Stimulated activated CD4-positive, alpha-beta T cell treated with anti-CD3 and anti-CD28 coated beads, Interleukin-15, amount 100 ng/mL, for 48 hours (primary cell): ENCODE measurements at places on chromosomes 7 and 10.
A peak's percentile ranks its signal among the peaks of the same experiment; 100 is the strongest.

GRCh38 chr10:1643161-1643907, 94.0 kb downstream of the ADARB2 start:
- peak; percentile 7 for DNase-seq

DNA sequence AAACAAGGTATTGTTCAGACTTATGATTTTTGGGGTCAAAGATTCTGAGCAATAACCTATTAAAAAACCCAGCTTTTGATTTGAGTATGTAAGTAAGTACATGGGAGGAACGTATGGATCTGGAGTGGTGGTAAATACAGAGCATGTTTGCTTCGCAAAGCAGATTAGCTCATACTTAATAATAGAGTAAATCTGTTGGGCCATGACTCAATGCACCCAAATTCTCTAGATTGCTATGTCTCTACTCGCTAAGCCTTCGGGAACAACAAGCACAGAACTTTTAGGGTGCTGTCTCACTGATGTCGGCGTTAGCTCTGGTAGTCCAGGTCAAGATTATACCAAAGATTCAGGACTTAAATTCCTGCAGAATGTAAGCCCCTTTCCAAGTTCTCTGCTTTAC, 807 bp upstream of the MINPP1 start:
- DNase-seq: no peak

- no peak for DNase-seq
These were observed 46.2 kb upstream of the FEZF1 start for GRCh38 chr7:122350701-122351100.

DNA sequence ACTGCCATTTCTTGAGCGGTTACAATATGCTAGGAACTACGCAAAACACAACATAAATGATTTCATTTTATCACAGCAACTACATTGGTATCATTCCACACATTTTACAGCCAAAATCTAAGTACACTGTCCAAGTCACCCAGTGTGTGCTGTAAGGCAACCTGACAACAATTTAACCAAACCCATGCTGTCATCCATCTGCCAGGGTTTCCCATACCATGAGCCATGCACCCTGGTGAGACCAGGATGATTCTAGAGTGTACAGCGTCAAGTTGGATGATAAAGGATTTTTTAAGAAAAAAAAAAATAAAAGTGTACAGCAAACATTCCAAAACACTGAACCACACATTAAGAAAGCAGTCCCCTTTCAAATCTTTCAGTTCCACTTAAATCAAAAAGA, 52.9 kb downstream of the PIK3AP1 start:
- DNase-seq: no peak

GRCh38 chr10:54469587-54470323, 331.3 kb downstream of the PCDH15 start:
- DNase-seq: no peak

DNA sequence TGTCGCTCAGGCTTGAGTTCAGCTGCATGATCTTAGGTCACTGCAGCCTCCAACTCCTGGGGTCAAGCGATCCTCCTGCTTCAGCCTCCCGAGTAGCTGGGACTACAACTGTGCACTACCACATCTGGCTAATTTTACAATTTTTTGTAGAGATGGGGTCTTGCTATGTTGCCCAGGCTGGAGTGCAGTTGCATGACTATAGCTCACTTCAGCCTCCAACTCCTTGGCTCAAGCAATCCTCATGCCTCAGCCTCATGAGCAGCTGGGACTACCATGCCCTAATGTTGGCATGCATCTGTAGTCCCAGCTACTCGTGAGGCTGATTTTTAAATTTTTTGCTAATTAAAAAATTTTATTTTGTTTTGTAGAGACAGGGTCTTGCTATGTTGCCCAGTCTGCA, 101.9 kb upstream of the NPTX2 start:
- no peak for DNase-seq

- no peak for DNase-seq
These were observed 10.8 kb downstream of the CCNY start for GRCh38 chr10:35347121-35347562.

- DNase-seq: no peak
These were observed 757.6 kb downstream of the MAGI2 start for GRCh38 chr7:78695826-78696225.

- no peak for DNase-seq
These were observed 42.9 kb downstream of the CD36 start for GRCh38 chr7:80681272-80681885.

DNA sequence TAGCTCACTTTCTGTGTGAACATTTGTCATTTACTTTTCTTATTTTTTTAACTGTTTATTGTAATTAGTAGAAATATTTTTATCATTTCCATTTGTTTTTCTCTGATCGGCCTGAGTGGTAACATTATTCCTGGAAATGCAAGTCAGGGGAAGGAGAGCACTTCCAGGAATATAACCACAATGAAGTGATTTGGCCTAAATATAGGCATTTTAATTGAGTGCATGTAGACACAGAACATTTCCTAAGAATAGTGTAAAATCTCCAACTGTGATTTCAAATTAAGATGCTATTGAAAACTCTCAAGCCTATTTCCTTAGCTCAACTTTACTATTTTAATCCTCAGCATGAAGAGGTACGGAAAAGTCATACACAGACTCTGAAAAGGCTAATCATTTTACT, 86.5 kb upstream of the SKAP2 start:
- no peak for DNase-seq

DNA sequence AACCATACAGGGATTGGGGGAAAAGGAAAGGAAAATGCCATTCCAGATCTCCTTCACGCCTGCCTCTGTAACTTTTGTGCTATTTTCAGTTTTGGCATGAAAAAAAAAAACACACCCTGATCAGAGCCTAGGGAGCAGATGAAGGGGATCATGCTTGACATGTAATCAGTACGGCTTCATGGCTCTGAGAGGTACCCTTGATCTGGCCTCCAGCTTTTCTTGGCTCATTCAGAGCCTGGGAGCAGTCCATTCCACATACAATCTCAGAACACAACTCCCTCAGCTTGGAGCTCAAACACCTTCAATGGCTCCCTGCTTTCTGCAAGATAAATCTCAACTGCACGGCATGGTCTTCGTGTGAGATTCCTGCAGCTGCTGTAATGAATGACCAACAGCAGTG, 422.8 kb upstream of the ZMIZ1 start:
- no peak for DNase-seq

GRCh38 chr10:79442171-79443040, 3.0 kb downstream of the ZCCHC24 start:
- no peak for DNase-seq

GRCh38 chr10:43126759-43127424, 11.4 kb upstream of the CSGALNACT2 start:
- DNase-seq: no peak

GRCh38 chr10:7161484-7162250, 249.2 kb downstream of the SFMBT2 start:
- DNase-seq: no peak

DNA sequence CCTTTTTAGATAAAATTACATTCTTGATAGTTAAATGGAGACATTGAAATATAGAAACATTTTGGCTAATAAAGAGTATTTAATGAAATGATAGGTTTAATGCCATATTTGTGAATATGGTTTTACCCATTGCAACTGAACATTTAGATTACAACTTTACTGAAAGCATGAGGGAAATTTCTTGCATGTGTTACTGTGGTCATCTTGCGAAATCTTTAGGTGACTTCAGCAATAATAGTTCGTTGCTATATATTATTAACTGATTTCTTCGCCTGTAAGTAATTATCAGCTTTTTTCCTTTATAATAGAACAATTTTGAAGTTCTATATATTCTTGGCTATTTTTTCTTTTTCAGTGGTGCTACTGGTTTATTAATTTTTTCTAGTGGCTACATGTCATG, 83.2 kb downstream of the MLLT10 start:
- DNase-seq: no peak

DNA sequence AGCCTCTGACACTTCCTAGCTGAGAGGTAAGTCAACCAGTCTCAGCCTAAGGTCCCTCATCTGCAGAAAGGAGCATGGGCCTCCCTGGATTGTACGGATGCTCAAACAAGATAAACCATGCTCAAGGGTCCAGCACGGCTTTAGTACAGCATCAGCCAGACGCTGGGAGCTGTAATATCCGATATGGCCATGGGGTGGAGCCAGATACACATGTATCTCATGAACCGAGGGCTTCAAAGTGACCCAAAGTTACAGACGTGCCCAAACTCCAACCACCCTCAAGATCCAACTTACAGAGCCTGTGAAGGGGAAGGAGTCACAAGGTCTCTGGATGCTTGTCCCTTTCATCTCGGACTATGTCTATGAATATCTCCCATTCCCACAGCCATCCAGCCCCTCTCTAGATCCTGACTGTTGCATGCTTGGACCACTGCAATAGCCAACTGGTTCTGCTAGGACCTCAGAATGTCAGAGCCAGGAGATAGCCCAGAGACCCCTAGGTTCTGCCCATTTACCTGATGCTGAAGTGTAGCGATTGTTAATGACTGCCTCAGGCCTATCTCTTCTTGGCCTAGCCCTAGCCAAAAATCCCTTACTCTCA, 142.4 kb downstream of the SH3PXD2A start:
- peak; percentile 52 for DNase-seq

DNA sequence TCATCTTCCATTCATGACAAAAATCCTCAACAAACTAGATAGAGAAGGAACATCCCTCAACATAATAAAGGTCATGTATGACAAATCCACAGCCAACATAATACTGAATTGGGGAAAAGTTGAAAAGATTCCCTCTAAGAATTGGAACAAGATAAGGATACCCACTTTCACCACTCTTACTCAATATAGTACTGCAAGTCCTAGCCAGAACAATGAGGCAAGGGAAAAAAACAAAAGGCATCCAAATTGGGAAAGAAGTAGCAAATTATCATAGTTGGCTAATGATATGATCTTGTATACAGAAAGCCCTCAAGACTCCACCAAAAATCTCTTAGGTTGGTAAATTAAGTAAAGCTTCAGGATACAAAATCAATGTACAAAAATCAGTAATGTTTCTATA, 4.7 kb downstream of the POT1 start:
- no peak for DNase-seq

- no peak for DNase-seq
These were observed 36.0 kb downstream of the MAT1A start for GRCh38 chr10:80253266-80253962.

DNA sequence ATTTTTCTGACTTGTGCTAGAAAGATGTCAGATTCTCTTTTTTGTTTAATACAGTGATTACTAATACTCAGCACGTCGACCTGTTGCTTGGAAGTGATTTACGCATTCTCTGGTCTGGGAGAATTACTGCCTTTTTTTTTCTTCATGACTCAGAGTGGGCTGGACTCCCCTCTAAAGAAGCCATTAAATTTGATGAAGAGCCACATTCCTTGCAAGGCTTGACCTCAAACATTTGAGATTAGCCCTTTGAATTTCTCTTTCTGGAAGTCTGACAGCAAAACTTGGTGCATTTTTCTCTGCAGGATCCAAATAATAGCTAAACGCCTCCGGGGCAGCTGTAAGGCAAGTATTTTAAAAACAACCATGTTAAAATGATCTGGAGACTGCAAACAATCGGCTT, 171.6 kb downstream of the GALNT17 start:
- no peak for DNase-seq

GRCh38 chr7:17989546-17989945, 38.1 kb downstream of the PRPS1L1 start:
- no peak for DNase-seq

DNA sequence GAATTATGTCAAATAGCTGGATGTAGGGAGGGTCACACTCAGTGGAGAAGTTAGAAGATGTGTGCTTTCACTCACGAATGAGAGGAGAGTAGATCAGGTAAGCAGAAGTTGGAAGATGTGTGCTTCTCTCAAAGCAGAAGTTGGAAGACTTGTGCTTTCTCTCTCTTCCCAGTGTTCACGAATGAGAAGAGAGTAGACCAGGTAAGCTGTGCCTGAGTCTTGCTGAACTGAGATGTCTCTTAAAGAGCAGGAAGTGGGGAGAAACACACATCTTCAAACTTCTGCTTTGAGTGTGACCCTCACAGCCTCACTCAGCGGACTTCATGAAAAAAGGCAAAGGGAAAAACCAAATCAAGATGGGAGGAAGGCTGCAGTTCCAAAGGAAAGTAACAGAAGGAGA, 7.0 kb upstream of the TMEM243 start:
- no peak for DNase-seq

DNA sequence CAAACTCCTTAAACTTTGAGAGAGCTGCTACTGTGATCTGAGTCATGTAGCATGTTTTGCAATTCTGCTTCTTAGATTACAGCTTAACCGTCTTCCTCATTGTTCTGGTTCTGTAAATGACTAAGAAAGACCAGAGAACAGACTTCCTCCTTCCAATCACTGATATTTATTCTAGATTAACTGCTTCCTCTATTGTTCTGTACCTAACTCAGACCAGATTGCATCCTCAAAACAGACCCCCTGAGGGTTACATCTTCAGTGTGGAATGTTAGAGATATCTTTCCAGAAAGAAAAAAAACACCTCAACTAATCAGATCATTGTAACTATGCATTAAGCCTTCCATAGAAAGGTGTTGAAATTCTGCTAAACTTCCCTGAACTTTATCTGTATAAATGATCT, 5.7 kb upstream of the PIP start:
- DNase-seq: no peak

DNA sequence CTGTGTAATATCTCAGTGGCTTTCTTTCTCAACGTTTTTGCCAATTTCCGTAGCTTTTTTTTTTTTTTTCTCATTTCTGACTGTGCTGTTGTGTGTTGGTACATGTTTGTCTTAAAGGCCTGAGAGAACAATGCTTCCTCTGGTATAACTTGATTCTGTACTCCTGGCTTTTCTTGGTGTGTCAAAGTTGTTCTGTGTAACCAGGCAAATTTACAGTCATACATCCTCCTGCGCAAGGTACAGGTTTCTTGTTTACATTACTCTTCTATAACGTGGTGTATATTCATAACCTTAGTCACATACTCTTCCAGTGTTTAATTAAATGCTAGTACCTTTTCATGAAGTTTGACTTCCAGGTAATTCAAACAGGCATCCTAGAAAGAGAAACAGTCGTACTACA, 8.3 kb upstream of the ARHGAP12 start:
- no peak for DNase-seq

DNA sequence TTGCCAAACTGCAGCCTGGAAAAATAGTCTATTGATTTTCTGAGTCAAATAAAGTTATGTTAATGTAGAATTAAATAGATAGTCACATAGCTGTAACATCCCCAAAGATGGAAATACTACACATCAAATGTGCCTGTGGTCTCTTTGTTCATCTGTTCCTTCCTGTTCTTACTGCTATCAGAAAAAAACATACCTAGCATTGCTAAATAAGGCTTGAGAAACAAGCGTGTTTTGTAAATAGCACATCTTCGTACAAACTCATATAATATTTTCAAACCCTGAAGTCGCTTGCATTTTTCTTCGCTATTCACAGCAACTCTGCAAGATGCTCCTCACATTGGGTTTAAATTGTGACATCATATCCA, 116.1 kb downstream of the KLF6 start:
- no peak for DNase-seq

GRCh38 chr7:28539289-28539981, 127.1 kb downstream of the CREB5 start:
- DNase-seq: no peak

DNA sequence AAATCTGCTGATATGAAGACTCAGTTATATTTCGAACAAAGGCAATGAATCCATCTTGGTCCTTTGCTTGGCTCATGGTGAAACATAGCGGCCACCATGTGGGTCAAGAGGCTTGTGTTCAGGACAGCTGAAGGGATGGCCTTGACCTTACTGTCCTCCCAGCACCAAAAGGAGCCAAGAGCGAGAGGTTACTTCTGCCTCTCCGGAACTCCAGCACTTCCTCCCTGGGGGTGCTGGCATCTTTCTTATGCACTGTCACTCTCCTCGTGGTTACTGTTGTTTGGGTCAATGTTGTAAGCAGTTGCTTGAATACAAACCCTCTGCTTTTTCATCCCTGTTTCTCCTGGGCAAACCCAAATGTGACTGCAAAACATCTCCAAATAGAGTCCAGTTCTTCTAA, 100.6 kb downstream of the RBM20 start:
- DNase-seq: no peak

GRCh38 chr10:16001581-16001980, 141.3 kb upstream of the MINDY3 start:
- DNase-seq: no peak
